ENCODE measurements at places on chromosomes 5 and 9.

- DNase-seq = no peak
These were observed 41.1 kb upstream of the NEK6 start for GRCh38 chr9:124216474-124217176.

DNA sequence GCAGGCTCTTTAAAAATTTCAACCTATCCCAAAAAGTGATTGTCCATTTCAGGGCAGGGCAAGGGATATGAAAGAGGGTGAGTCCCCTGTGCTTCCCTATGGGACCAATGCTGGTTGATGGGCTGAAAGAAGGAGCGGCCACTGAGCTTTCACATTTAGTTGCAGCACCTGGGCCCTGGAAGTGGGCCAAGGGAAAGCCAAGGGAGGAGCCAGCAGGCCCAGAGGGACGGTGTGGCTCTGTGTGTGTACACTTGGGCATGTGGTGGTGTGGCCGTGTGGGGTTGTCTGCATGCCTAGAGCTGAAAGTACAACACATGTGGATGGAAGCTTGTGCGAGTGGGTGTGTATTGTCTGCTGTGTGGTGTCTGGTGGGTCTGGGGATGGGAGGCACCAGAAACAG, 14.0 kb upstream of the PSMD5 start:
- no peak for DNase-seq

GRCh38 chr9:121717141-121717991, 65.9 kb downstream of the DAB2IP start:
- no peak for DNase-seq

- no peak for DNase-seq
These were observed 39.5 kb upstream of the TNFSF15 start for GRCh38 chr9:114845373-114845772.

DNA sequence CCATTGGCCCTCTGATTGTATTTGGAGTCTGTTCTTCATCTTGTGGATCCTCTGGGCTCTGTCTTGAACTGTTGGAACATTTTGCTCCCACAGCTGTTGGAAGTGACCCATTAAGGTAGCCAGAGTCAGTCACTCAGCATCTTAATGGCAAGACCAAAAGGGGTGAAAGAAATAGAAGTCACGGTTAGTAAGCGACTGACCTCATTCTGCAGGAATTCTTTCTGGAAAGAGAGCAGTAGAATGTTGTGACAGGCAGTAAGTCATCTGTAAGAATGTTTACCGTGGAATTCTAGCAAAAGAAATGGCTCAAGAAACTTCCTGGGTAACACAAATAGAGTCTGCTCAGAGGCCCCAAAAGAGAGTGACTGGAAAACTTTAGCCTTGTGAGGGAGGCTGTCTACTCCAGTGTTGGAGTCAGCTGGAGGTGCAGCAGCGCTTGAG, 28.6 kb upstream of the TNC start:
- DNase-seq = no peak

- no peak for DNase-seq
These were observed 147.9 kb downstream of the C5orf15 start for GRCh38 chr5:133820507-133820906.

DNA sequence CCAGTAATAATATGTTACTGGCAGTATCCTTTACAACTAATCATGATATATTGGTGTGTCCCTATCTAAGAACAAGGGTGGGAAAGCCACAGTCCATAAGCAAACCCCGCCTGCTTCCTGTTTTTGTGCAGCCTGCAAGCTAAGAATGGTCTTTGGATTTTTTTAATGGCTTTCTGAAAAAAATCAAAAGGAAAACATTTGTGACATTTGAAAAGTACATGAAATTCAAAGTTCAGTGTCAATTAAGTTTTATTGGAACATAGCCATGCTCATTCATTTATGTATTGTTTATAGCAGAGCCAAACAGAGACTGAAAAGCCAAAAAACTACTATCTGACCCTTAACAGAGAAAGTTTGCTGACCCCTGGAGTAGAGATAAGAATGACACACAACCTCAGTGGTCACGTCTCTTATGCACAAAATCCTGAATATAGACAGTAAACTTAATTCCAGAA, 12.8 kb upstream of the TMEM245 start:
- no peak for DNase-seq

- DNase-seq = no peak
These were observed 51.2 kb upstream of the ROR2 start for GRCh38 chr9:92001244-92001643.

DNA sequence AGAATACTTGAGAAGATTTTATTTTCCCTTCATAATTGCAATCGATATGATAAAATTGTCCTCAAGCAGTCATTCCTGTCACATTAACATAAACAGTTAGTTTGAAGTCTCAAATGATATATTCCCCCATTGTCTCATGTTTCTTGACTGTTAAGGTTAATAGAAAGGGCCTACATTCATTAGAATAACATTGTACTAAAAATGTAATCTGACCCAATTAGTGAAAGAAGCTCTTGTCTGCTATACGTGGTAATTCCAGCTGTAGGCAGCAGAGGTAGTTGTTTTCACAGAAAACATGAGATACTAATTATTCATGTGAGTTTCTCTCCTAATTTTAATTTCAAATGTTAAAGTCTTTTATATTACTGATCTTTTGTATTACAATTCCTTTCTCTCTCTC, 25.9 kb upstream of the AP3B1 start:
- DNase-seq = no peak

DNA sequence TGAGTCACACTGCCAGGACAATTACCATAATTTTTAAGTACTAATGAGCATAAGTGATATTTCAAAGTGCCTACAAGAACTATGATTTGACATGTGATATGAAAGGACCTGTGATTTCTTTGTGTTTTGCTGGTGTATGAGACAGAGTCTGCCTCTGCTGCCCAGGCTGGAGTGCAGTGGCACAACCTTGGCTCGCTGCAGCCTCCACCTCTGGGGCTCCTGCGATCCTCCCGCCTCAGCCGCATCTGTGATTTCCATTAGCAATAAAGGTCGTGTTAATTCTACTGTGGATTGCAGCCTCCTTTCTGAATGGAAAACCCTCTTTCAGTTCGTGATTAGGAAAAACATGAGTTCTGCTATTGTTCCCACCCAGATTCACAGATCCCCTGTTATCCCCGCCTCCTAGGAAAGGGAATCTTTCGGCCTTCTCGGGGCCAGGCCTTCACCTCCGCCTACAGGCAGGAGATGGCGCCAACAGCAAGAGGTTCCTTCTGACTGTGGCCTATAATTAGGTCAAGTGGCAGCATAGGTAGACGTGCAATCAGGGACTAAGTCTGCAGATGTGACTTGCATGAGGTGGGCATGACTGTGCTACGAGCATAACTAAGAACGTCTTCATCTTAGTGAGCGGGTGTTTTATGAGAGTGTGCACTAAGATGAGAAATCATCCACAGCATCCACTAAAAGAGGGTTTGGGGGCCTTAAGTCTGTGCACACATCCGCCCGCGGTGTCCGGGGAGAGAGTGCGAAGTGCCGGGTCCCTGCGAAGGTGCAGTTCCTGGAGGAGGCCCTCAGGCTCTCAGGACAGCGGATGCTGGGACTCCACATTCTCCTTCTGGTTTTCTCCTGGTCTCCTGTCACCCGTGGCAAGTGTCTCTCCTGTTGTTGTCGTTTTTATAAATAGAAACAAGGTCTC, 23.1 kb downstream of the TRIM7 start:
- DNase-seq = no peak

GRCh38 chr9:129644365-129644764, 2.4 kb upstream of the ASB6 start:
- DNase-seq = no peak

DNA sequence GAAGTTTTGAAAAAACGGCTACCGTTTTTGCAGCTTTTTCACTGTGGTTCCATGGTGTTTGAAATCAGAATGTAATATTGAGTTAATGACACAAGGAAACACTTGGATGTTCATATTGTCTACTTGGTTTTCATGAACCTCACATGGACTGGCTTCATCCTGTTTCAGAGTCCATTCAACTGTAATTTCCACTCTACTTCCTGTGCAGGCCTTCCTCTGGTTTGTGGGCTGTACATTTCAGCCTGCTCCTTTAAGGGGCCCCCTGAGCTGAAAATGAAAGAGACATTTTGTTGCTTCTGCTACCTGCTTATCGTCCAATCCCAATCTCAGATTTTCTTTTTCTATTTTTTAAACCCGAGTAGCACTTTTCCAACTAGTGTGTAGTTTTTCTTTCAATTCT, 41.8 kb upstream of the CDKN2B start:
- DNase-seq = no peak

- DNase-seq = no peak
These were observed 53.3 kb upstream of the ARL15 start for GRCh38 chr5:54363669-54364068.

DNA sequence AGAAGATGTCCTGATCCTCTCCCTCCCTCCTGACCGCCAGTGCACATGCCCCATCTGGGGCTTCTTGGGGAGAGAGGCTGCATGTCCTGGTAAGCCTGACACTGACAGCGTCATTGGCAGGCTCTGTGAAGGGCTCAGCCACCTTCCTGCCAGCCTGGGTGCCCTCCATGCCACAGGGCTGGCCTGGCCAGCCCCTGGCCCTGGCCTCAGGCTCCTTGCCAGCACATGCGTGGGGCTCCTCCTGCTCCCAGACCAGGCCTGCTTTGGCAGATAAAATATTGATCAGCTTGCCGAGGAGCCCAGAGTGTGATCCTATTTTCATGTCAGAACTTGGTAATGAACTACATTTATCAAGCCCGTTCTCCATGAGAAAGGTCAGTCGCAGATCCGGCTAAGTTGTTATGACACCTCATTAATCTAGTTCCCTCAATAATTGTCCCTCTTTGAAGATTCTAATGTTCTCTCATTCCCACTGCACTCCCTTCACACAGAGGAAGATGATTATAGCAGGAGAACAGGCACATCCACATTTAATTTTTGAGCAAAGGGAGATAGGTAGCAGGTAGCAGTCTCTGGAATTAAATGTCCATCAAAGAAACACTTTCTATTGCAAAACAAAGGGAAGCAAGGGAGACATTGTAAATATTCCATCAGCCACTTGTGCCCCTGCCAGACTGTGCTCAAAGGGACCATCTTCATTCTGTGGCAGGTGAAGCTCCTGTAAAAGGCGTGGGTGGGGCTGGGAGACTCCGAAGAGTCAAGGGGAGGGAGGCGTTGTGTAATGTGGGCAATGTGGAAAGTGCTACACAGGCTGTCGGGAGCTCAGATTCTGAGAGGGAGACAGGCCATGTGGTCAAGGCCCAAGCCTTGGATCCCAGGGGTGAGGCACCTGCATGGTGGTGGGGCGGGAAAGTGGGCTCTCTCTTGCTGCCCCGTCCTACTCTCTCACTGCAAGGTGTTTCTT, 272.0 kb downstream of the HSPA4 start:
- no peak for DNase-seq

GRCh38 chr5:127940854-127941253, 142.7 kb upstream of the SLC12A2 start:
- no peak for DNase-seq

GRCh38 chr9:94150890-94151650, 66.8 kb downstream of the PTPDC1 start:
- no peak for DNase-seq

GRCh38 chr9:114504341-114505186, 709 bp downstream of the WHRN start:
- no peak for DNase-seq

DNA sequence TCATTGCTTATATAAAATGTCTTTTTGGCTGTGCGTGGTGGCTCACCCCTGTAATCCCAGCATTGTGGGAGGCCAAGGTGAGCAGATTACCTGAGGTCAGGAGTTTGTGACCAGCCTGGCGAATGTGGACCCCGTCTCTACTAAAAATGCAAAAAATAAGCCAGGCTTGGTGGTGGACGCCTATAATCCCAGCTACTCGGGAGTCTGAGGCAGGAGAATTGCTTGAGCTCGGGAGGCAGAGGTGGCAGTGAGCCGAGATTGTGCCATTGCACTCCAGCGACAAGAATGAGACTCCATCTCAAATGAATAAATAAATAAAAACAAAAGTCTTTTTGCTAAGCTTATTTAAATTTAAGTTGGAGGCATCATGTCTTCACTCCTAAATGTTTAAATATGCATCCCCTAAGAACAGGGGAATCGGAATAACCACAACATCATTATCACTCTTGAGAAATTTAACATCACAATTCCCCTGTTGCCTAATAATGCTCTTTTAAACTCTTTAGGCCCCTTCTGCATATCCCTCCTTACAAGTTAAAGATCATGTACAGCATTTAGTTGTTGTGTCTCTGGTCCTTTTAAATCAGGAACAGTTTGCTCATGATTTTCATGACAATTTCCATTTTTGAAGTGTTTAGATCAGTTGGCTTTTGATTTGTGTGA, 72.8 kb downstream of the ERBIN start:
- DNase-seq = no peak

DNA sequence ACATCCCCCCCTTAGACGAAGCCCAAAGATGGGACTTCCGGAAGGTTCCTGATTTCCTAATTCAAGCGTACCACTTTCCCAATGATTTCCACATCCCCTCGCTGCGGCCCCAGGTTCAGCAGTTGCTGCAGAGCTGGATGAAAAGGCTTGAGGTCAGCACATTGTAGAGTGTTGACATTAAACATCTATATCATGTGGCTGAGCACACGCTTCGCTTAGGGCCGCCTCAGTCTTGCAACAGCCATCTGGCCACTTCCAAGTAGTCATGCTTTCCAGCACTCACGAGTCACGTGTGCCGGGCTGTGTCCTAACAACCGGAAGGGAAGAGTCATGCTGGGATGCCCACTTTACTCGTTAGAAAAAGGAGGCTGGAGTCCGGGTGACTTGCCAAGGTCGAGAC, 340.6 kb upstream of the IRX4 start:
- no peak for DNase-seq

- DNase-seq = no peak
These were observed 134.5 kb upstream of the SEMA6A start for GRCh38 chr5:116709082-116709481.

- no peak for DNase-seq
These were observed 38.7 kb downstream of the KCTD16 start for GRCh38 chr5:144209361-144209760.

DNA sequence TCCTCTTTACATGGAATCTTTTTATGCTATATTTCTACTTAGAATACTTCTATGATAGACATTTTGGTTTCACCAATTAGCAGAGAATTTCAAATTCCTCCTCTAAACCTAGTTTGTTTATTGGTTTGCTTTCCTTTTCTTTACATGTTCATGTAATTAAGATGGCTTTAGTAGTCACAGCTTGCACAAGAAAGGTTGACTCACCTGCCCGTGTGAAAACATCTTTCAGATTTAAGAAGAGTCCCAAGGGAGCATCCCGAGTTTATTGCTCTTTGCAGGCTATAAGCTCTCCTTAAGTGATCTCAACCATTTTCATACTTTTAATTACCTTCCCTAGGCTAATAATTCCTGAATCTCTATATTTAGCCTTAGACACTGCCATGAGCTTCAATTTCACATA, 28.9 kb downstream of the TYRP1 start:
- DNase-seq = no peak

- no peak for DNase-seq
These were observed 58.1 kb downstream of the TLE1 start for GRCh38 chr9:81631218-81631745.

- no peak for DNase-seq
These were observed 170.8 kb upstream of the ADAMTS16 start for GRCh38 chr5:4969351-4969750.
